Stimulated activated CD4-positive, alpha-beta T cell treated with anti-CD3 and anti-CD28 coated beads, Interleukin-4, amount 100 ng/mL, for 4 hours (primary cell): ENCODE measurements at places on chromosomes 16 and 17.
A peak's percentile ranks its signal among the peaks of the same experiment; 100 is the strongest.

DNA sequence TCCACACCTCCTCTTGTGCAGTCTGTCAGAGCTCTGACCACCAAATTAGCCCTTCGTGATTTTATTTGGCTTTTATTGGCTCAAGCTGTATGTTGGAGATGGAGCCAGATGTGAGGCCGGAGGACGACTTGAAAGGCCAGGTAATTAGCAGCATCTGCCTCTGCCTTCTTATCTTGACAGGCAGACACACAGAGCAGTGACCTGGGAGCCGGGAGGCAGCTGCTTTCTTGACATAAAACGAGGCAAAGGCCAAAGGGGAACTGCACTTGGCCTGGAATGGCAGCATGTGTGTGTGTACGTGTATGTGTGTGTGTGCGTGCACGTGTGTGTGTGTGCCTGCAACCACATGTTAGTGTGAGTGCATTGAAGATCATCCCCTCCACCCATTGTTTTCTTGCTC, 56.9 kb upstream of the BRD7 start:
- no peak for DNase-seq

DNA sequence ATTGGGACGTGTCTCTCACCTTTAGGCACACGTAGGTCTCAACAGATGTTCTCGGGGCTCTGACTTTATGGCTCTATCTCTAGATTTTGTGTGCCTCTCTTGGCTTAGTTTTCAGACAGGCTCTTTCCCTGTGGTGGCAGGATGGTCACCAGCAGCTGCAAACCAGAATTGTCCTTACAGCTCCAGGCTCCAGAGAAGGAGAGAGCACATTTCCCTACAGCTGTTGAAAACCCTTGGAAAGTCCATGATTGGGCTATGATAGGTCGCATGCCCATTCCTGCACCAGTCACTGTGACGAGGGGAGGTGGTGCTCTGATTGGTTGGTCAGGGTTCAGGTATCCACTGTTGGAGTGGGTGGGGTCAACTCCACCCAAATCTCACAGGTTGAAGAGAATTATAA, 41.5 kb downstream of the SHISA9 start:
- no peak for DNase-seq

DNA sequence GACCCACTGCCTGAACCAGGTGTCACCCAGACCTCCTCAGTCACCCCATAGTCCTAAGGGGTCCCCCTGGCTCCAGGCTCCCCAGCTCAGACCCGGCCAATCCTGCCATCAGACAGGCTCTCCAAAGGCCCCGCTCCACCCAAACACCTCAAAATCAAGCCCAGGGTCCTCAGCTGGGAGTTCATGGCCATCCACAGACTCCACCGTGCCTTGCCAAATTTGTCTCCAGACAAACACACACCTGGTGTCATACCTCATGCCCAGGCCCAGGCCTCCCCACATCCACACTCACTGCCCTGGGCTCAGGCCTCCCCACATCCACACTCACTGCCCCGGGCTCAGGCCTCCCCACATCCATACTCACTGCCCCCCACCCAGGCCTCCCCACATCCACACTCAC, 12.5 kb downstream of the RPH3AL start:
- no peak for DNase-seq

- DNase-seq: no peak
Observed at GRCh38 chr17:57357830-57358430, 101.6 kb downstream of the MSI2 start.

DNA sequence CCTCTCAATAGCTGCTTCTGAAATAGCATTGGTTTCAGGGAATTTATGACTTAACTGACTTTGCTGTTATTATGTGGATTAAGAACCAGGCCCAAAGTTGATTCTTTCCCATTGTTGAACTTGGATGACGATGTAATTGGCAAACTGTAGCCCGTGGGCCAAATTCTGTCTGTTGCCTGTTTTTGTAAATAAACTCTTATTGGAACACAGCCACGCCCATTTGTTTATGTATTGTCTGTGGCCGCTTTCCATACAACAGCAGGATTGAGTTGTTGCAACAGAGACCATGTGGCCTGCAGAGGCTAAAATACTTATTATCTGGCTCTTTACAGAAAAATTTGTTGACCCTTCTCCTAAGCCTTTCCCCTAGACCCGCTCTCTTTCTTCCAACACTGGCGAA, 31.6 kb downstream of the NTN1 start:
- no peak for DNase-seq

DNA sequence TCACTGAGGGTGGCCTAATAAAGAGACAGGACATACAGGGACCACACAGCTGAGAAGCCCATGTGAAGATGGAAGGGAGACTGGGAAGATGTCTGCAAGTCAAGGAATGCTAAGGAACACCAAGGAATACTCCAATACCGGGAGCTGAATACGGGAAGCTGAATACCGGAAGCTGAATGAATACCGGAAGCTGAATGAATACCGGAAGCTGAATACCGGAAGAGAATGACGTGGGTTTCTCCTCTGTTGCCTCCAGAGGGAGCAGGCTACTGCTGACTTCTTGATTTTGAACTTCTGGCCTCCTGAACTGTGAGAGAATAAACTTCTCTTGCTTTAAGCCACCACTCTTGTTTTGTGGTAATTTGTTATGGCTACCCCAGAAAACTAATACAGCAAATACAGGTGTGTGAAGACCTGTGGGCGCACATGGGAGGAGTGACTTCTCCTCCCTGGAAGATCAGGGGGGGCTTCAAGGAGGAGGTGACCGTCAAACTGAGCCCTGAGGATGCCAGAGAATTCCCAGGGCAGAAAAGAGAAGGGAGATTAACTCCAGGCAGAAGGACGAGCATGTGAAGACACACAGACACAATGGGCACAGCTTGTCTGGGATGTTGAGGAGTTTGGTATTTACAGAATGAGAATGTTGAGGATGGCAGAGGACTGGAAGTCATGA, 259.9 kb downstream of the IRF8 start:
- DNase-seq: no peak

DNA sequence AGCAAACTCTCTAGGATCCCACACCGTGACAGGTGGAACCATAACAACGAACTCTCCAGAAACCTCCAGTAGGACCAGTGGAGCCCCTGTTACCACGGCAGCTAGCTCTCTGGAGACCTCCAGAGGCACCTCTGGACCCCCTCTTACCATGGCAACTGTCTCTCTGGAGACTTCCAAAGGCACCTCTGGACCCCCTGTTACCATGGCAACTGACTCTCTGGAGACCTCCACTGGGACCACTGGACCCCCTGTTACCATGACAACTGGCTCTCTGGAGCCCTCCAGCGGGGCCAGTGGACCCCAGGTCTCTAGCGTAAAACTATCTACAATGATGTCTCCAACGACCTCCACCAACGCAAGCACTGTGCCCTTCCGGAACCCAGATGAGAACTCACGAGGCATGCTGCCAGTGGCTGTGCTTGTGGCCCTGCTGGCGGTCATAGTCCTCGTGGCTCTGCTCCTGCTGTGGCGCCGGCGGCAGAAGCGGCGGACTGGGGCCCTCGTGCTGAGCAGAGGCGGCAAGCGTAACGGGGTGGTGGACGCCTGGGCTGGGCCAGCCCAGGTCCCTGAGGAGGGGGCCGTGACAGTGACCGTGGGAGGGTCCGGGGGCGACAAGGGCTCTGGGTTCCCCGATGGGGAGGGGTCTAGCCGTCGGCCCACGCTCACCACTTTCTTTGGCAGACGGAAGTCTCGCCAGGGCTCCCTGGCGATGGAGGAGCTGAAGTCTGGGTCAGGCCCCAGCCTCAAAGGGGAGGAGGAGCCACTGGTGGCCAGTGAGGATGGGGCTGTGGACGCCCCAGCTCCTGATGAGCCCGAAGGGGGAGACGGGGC, 1.3 kb downstream of the SPN start:
- DNase-seq: peak; percentile 39

GRCh38 chr16:54417384-54417783, 130.8 kb upstream of the IRX3 start:
- DNase-seq: no peak

- DNase-seq: no peak
Observed at GRCh38 chr16:974611-975261, 4.0 kb upstream of the LMF1 start.
